C1 segment of cervical spinal cord (tissue), 14 donors: ENCODE measurements at places on chromosomes 13 and 19.

DNA sequence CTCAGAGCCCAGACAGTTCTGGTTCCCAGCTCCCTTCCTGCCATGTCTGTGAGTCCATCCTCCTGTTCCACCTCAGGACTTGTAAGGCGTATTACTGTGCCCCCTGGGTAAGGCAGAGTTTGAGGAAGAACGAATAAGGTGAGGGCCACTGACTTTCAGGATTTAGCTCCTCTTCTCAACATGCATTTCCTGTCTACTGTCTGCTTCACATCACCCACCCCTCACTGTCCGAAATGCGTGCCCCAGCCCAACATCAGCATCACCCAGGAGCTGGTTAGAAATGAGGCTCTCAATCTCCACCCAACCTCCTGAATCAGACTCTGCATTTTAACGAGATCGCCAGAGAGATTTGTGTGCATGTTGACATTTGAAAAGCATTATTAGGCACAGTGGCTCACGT is 44.4 kb downstream of the IRS2 start:
- no peak for DNase-seq

DNA sequence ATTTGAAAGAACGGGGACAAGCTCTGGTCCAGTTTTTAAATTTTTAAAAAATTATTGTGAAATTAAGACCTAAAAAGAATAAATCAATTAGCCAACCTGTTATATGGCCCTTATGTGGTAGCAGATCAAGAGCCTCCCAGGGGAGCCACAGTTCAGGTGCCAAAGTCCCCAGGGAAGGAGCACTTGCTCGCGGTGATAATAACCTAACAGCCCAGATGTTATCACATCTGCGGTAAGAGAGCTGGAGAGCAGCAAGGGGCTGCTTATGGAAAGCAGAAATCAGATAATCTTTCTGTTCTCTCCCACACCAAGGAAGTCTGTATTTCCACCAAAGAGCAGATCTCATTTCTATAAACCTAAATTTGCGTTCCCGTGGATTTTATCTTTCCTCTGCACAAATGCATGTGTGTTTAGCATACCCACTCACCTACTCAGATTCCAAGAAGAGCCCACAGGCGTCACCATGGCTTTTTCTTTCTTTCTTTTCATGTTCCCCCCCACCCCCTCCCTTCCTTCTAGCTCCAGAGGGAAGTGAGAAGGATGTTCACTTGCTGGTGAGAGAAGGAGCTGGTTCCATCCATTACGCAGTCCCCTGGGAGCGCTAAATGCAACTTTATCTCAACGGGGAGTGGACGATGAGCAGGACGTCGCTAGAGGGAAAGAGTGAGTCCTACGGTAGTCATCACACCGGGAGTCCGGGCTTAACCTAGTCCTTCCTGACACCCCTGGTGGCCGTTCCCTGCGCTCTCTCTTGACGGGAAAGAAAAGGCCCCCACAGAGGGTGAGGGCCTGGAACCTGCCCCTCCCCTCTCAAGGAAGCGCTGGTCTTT is 1.6 kb upstream of the POU4F1 start:
- DNase-seq, result no peak

GRCh38 chr19:20171285-20171684 is 4.3 kb downstream of the ZNF486 start:
- no peak for DNase-seq

GRCh38 chr13:98371516-98372023 is 194.5 kb upstream of the RNF113B start:
- no peak for DNase-seq

DNA sequence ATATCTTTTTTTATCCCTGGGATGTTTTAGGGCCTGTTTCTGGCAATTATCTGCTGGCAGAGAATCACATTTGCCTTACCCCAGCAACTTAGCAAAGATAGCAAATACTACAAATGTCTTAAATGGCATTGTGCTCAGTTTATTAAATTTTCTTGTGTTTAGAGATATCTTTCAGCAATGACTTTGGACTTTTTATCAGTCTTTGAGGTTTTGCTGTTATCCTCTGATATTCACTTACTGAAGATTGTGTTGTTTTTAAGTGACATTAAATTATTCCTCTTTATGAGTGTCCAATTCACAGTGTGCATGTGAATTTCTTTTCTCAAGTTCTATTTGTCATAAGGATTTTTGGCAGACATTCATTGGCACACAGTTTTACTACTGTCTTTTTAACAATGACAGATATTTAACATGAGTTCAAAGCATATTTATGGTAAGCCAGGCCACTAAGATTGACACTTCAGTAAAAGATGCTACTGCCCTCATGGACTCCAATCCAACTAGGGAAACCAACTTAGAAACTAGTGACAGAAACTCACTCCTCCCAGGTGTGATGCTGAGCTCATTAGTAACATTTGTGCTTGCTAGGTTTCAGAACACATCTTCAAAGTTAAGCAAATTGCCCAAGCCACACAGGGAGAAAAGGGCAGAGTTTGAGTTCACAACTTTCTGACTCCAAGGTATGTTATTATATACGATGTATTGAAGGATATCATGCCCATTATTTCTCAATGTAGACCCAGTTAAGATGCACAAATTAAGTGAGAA is 481.9 kb downstream of the GPC6 start:
- DNase-seq, result no peak

DNA sequence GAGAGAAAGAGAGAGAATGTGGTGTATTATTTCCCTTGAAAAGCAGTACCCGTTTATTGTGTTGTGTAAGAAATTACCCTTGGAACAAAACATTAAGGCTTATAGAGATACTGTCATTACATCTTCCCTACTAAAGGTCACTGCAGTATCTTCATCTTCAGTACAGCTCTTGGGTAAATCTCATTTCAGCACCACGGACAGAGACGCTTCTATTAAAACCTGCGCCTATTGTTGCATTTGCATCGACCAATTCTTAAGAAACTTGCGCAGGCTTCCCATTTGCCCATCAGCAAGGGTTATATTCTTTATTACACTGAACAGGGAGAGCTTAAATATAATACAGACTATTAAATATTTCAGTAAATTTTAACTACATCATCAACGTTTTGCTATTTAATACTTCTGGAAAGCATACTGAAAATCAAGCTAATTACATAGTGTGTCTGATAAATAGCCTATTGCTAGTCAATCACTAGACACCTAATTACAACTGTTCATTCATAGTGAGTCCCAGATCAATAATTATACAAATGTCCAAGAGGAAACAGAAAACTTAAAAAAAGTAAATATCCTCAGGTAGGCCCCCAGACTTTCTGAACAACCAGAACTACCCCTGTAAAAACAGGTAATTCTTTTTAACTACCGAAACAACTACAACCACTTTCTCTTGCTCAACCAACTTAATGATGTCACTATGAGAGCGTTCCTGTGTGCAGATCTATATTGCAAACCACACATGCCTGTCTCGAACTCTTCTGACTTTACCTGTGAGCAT is 350.6 kb downstream of the LIG4 start:
- peak; percentile 47 for DNase-seq

- no peak for DNase-seq
Measured at GRCh38 chr13:39931505-39931904, 276.0 kb downstream of the COG6 start.

- no peak for DNase-seq
Measured at GRCh38 chr19:11265785-11266236, 3.5 kb upstream of the DOCK6 start.

- no peak for DNase-seq
Measured at GRCh38 chr13:44112700-44113329, 233.1 kb downstream of the LACC1 start.

- DNase-seq, result peak; percentile 33
Measured at GRCh38 chr13:114071410-114071809, 61.0 kb downstream of the RASA3 start.

DNA sequence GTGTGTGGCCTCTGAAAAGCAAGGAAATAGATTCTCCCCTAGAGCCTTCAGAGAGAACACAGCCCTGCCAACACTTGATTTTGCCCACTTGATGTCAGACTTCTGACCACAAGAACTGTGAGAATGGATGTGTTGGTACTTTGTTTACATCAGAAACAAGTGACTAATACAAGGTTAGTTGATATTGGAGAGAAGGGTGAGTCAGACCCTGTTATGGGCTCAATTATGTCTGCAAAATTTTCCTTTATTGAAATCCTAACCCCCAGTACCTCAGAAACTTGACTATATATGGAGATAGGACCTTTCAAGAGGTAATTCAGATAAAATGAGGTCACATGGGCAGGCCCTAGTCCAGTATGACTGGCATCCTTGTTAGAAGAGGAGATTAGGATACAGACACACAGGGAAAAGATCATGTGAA is 226.7 kb downstream of the RFC3 start:
- no peak for DNase-seq
